ENCODE measurements at places on chromosomes 6 and 20.

DNA sequence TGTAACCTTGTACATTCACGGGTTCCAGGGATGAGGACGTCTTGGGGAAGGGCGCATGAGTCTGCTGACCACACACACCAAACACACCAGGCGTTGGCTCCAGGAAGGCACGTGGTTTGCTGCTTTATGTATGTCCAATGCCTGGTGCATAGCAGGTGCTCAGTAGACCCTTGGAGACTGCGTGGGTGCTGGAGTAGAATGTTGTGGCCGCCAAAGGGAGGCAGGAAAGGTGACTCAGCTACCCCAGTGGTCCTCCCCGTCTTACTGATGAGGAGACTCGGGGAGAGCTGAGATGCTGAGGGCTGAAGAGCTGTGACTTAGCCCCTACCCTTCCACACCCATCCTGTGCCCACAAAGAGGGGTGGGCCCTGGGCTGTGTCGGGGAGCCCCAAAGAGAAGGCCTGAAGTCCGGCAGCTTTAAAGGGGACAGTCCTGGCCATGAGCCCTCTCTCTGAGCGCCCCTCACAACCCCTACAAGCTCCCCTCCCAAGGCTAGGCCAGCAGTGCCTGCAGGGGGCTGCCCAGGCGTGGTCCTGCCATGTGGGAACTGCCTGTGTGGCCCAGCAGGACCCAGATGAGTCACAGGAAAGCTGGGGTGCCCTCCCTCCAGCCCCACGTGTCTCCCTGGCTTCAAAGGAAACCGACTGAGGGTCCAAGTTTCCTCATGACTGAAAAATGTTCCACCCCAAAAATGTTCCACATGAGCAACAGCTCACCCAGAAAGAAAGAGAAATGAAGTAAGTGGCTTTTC lies 28.0 kb upstream of the PTGIS start:
- peak; percentile 82 for DNase-seq
- no peaks in the 10 kb centered on the region for H3K36me3 ChIP-seq
- peak overlapping the region; percentile 81 for H3K27ac ChIP-seq
- peaks cover 39% of the 10 kb centered on the region for H3K4me1 ChIP-seq

DNA sequence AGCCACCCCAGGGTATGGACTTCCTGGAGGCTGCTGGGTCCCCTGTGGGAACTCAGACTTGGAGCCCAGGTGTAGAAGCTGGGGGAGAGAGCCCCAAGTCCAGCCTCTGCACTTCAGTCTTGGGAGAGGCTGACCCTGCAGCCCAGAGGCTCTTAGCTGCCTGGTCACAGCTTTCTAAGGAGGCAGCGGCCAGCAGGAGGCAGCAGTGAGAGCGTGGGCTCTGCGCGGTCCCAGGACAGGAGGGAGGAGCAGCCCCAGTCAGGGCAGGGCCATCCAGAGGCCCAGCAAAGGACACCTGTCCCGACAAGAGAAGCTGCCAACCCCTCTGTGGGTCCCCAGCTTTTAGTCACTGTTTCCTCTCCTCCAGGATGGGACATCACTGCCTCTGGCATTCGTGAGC lies 9.4 kb downstream of the TREML2 start:
- H3K4me1 ChIP-seq, result no peaks in the 10 kb centered on the region
- peak; percentile 36 for DNase-seq
- H3K4me3 ChIP-seq, result no peak overlapping the region
- H3K27ac ChIP-seq, result no peak overlapping the region

DNA sequence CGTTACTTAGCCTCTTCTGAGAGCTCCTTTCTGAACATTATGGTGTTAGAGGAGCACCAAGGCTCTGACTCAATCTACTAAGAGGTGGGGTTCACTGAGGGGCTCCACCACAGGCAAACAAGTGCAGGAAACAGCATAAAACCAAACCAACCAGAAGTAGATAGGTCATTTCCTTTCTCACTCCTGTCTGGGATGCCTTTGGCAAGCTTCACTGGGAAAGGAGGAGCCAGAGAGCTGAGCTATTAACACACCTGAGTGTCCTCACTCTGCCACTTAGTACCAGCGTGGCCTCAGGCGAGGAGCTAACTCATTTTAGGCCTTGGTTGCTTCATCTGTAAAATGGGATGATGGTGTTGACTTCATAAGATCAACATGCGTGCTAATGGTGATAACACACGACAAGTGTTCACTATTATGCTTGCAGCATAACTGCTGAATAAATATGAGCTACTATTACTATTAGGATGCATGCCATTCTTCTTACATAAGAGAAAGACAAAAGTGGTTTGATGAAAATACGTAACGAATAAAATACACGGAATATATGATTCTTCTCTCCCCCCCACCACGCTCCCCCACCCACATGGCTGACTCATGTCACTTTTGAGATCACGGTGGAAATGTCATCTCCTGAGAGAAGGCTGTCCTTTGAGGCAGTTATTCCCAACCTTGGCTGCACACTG lies 185.4 kb downstream of the BCAS1 start:
- H3K4me3 ChIP-seq, result no peak overlapping the region
- DNase-seq, result no peak
- H3K4me1 ChIP-seq, result peaks cover 13% of the 10 kb centered on the region
- no peaks in the 10 kb centered on the region for H3K27me3 ChIP-seq
- H3K27ac ChIP-seq, result no peak overlapping the region
- no peaks in the 10 kb centered on the region for H3K36me3 ChIP-seq

DNA sequence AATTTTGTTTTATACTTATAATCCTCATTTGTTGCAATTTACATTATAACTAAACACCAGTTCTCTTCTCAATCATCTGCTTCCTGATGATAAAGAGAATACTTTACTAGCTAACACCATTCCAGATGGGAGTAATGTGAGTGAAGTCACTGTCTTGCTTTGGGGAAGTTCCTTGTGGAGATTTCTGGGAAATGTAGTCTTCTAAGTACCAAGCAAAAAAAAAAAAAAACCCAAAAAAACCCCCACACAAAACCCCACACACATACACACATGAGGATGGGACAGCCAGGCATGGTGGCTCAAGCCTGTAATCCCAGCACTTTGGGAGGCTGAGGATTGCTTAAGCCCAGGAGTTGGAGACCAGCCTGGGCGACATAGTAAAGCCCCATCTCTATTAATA lies 2.2 kb upstream of the SNPH start:
- H3K27ac ChIP-seq, result no peak overlapping the region
- DNase-seq, result peak; percentile 82
- peaks cover 23% of the 10 kb centered on the region for H3K4me1 ChIP-seq
- no peaks in the 10 kb centered on the region for H3K27me3 ChIP-seq
- no peaks in the 10 kb centered on the region for H3K36me3 ChIP-seq
- H3K4me3 ChIP-seq, result no peak overlapping the region

DNA sequence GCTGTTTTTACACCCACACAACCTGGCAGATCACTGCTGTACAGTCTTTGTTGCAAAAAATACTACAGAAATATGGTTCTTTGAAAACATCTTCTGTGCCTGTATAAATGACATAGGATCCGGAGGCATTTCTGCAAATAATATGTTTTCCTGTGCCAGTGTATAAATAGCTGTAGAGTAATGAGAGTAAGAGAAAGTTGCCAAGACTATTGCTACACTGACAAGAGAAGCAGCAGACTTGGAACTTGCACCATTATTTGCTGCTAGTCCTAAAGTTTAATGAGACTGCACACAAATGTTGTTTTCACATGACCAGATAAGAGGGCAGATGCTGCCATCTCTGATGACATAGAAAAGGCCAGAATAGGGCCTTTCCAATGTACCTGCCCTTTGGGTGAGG lies 50.0 kb upstream of the DTNBP1 start:
- H3K36me3 ChIP-seq, result no peaks in the 10 kb centered on the region
- peaks cover 23% of the 10 kb centered on the region for H3K27me3 ChIP-seq
- no peak overlapping the region for H3K27ac ChIP-seq
